ENCODE measurements at places on chromosomes 11 and 22.

DNA sequence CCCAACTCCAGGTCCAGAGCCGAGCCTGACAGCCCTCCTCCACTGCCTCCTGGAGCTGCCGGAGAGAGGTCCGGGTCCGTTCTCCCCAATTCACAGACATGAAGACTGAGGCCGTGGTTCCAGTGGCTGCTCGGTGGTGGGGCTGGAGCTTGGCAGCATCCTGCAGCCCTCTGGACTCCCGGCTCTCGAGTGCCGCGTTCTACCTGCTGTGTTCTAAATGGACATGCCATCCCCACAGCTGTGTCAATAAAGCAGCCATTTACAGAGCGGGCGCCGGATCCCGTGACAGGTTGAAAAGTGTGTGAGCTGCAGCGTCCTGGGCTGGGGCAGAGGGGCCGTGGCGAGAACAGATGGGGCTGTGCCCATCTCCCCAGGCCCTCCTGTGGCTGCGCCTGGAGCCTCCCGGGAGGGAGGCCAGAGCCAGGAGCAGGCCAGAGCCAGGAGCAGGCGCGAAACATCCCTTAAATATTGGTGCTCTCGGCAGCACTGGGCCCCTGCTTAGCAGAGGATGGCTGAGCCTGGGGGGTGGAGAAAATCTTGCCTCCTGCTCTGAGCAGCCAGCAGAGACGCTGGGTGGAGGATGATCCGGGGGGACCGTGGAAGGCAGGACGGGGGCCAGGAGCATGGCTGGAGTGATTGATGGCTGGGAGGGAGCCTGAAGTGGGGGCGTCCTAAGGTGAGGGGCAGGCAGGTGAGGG, 46.2 kb downstream of the FLRT1 start:
- DNase-seq, result no peak

GRCh38 chr11:453564-453963, 3.5 kb downstream of the PTDSS2 start:
- DNase-seq, result no peak

DNA sequence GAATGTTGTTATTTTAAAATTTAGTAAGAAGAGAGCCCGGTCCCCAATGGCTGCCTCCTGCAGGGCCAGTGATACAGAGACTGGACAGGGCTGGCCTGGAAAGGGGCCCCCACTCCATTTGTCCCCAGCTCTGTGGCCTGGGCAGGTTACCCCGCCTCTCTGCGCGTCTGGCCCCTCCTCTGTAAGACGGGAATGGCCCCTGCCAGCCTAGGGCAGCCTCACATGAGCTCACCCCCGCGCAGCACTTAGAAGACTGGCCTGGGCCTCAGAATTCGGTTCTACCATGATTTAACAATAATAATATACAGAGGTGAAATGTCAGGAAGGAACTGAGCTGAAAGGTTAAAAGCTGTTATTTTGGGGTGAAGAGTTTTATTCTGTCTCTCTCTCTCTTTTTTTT, 1.3 kb downstream of the APOBEC3G start:
- no peak for DNase-seq

GRCh38 chr11:72069200-72069599, 11.1 kb downstream of the NUMA1 start:
- DNase-seq, result peak; percentile 65

DNA sequence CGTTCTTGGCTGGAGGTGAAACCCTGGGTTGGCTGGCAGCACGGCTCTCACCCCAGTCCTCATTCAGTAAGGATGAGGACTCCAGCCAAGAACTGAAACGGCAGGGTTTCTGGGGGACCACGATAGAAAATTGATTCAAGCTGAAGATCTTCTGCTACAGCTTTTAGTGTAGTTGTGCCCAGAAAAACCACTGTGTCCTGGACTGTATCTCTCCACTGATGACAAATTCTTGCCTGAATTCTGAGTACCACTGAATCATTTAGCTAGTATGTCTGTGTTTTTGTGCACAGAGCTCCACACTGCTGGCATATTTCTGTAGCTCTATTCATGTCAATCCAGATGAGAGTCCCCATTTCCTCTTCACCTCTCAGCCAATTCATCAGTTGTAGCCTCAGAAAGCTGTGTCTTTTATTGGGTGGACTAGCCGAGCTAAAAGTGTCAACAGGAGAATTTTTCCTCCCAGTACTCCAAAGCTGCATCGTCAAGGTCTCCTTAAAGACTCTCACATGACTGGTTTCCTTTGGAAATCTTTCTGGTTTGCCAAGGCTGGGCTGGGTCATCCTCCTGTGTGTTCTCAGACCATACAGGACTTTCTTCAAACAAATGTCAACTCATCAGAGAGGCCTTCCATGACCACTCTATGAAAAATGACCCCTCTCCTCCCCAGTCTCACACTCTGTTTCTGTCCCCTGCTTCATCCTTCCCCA, 144.6 kb downstream of the LDLRAD3 start:
- DNase-seq, result peak; percentile 59

DNA sequence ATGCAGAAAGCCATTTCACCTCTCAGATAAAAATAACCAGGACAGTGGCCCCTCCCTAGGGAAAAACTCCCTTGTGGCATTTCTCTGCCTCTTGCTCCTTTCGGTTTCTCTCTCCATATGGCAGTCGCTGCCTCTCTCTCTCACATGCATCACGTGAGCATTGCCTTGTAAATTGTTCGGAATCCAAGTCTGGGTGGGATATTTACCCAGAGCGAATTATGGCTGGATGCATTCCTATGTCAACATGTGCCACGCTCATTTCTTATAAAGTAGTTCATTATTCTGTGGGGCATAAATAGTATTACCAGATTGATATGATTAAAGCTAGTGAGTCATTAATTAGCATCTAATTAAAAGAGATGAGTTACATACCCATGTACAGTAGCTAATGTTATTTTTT, 392.9 kb downstream of the INSC start:
- no peak for DNase-seq

- DNase-seq, result peak; percentile 27
Observed at GRCh38 chr11:67118181-67118766, 789 bp upstream of the KDM2A start.

- peak; percentile 24 for DNase-seq
Observed at GRCh38 chr11:46099963-46100316, 21.3 kb downstream of the PHF21A start.

DNA sequence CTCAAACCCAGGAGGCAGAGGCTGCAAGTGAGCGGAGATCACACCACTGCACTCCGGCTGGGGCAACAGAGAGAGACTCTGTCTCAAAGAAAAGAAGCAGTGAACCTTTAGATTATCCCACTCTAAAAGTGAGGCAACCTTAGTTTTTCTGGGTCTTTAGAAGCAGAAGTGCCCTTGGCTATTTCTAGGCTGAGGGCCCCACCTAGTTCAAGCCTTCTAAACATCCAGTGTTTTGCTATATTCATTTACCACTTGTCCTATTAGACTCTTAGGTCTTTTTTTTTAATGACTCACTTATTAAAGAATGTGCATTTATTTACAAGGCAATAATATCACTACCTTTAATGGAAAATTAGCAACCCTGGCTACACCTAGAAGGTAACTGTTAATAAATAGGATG, 16.7 kb upstream of the EHF start:
- DNase-seq, result no peak

DNA sequence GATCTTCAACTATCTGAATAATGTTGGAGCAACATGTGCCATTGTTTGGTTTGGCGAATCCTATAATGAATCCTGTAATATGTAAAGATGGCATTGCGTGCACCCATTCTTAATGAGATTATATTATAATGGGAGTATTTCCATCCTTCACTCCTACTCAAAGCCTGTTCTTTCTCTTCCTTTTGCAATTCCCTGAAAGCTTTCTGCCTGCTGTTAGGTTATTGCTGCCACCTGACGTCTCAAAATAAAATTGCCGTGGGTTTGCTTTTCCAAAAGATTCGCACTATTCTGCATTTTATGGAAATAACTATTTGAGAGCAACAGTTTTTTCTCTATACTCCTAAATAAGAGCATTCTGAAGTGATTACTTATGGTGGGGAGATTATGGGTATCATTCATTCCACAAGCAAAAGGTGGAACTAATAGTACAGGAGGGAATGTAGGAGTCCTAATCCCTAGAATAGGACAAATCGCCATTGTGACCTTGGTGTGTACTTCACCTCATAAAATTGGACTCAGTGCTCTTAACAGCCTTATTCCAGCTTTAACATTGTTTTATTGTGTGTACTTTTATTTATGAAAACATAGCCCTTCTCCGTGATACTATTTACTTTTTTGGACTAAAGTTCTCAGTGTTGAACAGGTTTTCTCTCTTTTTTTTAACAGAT, 69.6 kb upstream of the ALKBH3 start:
- no peak for DNase-seq

GRCh38 chr22:17964156-17964555, 60.2 kb downstream of the MICAL3 start:
- DNase-seq, result peak; percentile 55

- DNase-seq, result peak; percentile 51
Observed at GRCh38 chr11:6468712-6469495, 4.8 kb downstream of the TRIM3 start.

DNA sequence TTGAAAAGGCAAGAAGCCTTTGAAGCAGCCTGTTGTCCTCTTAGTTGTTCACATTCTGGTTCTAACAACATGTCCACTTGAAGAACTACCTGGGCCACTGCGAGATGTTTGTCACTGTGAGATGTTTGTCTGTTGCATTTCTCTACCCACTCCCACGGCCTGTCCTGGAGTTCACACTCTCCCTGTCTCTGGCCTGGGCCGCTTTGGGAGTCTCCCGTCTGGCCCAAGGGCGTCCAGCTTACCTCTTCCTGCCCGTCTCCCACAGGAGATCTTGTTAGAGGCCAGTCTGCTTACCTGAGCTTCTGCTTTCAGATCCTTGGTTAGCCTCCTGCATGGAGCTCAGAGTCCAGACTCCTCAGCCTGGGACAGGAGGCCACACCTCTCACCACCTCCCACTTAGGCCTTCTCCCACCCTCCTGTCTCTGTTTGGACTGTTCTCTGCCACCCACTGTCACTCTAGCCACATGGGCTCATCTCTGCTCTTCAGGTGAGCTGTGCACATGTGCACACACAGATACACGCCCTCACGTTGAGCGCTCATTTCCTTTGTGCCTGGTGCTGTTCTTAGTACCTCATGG, 66.0 kb downstream of the TBC1D22A start:
- no peak for DNase-seq
